Lung (tissue), 17 donors: ENCODE measurements at places on chromosomes 7 and 10. TPM values are rescaled to one million over a fixed set of nuclear protein-coding genes. Genes with fewer than 3 reads are reported as not detected.
A peak's percentile ranks its signal among the peaks of the same experiment; 100 is the strongest.

The ASZ1 gene
- 0.05 TPM for polyA plus RNA-seq

DNA sequence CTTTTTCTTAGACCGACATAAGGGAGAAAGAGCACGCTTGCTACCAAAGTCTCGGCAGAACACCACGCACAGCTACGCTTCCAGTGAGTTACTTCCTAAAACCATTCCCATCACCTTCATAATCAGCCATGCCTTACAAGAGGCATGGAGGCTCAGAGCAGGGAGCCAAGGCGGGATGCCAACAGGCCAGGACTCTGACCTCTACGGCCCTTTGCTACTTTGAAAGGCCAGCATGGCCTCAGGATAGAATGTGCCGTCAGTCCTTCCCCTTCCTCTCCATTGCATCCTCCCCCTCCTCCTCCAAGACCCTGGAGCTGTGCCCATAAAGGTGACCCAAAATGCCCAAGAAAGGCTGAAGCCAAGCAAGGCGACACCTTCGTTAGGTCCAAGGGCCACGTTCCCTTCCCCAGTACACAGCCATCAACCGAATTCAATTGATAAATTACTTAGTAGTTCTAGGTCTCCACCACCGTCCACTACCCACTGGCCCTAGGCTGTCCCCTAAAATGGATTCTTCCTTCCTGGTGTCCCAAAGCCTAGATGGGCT, 5.7 kb downstream of the PRKAG2 start:
- DNase-seq, result no peak

- DNase-seq, result peak; percentile 88
Measured at GRCh38 chr10:13956826-13957225, 370.1 kb downstream of the PRPF18 start.

GRCh38 chr10:110710621-110711020, 66.5 kb downstream of the RBM20 start:
- DNase-seq, result no peak

The OR2A1 gene
- polyA plus RNA-seq, result 0.18 TPM

- DNase-seq, result no peak
Measured at GRCh38 chr7:11127988-11128387, 154.3 kb downstream of the PHF14 start.

The CYP3A7 gene
- 0.24 TPM for polyA plus RNA-seq

The CAV2 gene
- 68.5 TPM for polyA plus RNA-seq

The BET1 gene
- polyA plus RNA-seq, result 17.6 TPM

DNA sequence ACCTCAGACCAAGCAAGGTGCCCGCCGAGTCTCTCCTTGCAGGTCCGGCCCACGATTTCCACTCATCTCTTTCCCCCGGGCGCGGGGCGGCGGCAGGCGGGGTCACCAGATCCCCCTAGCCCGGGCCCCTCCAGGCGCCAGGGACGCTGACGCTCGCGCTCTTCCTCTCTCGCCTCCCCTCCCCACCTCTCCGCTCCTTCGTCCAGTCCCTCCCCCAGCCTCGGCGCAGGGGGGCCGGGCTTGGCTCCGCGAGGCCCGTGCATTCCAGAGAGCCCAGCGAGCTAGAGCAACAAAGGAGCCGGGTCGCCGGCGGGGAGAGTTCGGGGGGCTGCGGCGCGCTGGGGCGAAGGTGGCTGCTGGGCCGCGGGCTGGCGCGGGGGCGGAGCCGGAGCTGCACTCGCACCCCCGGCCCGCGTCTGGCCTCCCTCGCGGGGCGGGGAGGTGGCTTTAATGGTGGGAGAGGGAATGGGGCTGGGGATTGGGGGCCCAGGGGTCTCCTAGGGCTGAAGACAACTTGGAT, at the start of gene SMO:
Gene SMO (plus strand): TSS at position 262 of the 520 bp plus-strand sequence. CDS start 519 bp downstream, outside the sequence.
- DNase-seq, result peak; percentile 95

- no peak for DNase-seq
Measured at GRCh38 chr7:158094671-158095226, 492.9 kb downstream of the PTPRN2 start.

GRCh38 chr10:103197903-103198302, 4.8 kb upstream of the NT5C2 start:
- no peak for DNase-seq

The TYW1B gene
- polyA plus RNA-seq, result 0.90 TPM
